ENCODE measurements at places on chromosomes 2 and 18.

- no peaks in the 10 kb centered on the region for H3K36me3 ChIP-seq
- no peak for DNase-seq
- H3K4me1 ChIP-seq: no peaks in the 10 kb centered on the region
- no peak overlapping the region for H3K4me3 ChIP-seq
- H3K27me3 ChIP-seq: no peaks in the 10 kb centered on the region
- H3K27ac ChIP-seq: no peak overlapping the region
Observed at GRCh38 chr2:45288532-45289417, 279.5 kb upstream of the SIX2 start.

- H3K4me1 ChIP-seq: no peaks in the 10 kb centered on the region
- H3K4me3 ChIP-seq: no peak overlapping the region
- no peak for DNase-seq
Observed at GRCh38 chr2:124315221-124315880, 290.3 kb downstream of the CNTNAP5 start.

GRCh38 chr2:43454791-43455190 is 141.0 kb downstream of the THADA start:
- no peak overlapping the region for H3K27ac ChIP-seq
- no peaks in the 10 kb centered on the region for H3K27me3 ChIP-seq
- DNase-seq: no peak

- no peaks in the 10 kb centered on the region for H3K36me3 ChIP-seq
- H3K4me1 ChIP-seq: peaks cover 51% of the 10 kb centered on the region
- DNase-seq: no peak
- H3K27me3 ChIP-seq: no peaks in the 10 kb centered on the region
Observed at GRCh38 chr2:240435948-240436682, 652 bp downstream of the GPC1 start.

DNA sequence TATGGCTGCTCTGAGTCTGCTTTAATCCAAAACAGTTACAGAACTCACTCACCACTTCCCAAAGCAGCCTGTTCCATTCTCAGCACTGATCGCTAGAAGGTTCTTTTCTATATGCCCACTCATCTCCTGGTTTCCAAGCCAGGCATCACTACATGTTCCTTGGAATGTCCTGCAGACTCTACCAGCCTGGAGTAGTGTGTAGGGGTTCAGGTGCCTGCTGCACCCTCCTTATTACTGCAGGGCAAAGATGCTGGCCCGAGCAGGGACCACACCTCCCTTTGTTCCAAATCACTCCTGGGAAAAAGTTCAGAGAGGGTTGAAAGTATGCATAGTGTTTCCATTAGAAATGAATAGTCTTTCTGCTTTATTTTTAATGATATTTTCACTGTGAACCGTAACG is 196.6 kb downstream of the SH3RF3 start:
- no peak for DNase-seq
- H3K4me1 ChIP-seq: peaks cover 45% of the 10 kb centered on the region
- no peaks in the 10 kb centered on the region for H3K27me3 ChIP-seq
- H3K4me3 ChIP-seq: no peak overlapping the region

- H3K4me1 ChIP-seq: no peaks in the 10 kb centered on the region
- H3K27me3 ChIP-seq: no peaks in the 10 kb centered on the region
- H3K27ac ChIP-seq: no peak overlapping the region
- no peak for DNase-seq
- no peak overlapping the region for H3K4me3 ChIP-seq
Observed at GRCh38 chr2:12694990-12695774, 21.6 kb upstream of the TRIB2 start.

DNA sequence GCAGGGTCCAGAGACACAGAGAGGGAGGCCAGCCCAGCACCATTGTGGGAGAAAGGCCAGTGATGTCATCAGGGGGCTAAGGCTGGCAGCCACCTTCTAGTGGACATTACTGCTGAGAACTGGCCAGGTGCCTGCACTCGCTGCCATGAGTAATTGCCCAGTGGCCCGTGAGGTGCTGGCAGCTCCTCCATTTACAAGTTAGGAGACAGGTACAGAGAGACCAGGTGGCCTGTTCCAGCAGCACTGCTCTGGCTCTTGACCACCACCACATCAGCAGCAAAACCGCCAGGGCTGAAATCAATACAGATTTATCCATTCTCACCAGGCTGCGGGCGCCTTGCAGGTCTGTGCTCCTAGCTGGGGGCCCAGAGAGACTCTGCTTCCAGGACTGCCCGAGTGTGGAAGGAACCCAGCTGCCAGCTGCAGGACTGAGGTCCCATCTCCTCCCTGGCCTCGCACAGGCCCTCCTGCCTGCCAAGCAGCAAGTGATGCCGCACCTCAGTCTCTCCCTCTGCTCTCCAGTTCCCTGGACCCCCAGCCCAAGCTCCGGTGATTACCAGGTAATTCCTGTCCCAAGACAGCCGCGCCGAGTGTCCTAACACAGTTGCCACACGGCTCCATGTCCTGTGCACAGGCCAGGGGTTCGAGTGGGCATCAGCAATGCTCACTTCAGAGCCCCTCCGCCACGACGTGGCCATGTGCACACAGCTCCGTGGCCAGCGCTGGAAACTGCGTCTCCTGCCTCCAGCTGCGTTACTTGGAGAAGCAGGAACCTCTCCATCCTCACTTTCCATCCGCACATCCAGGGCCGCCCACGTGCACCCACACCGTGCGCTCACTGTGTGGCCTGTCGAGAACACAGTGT is 101.0 kb upstream of the CTDP1 start:
- H3K4me1 ChIP-seq: peaks cover 21% of the 10 kb centered on the region
- no peak for DNase-seq
- no peak overlapping the region for H3K27ac ChIP-seq
- no peaks in the 10 kb centered on the region for H3K36me3 ChIP-seq

- no peaks in the 10 kb centered on the region for H3K4me1 ChIP-seq
- H3K36me3 ChIP-seq: no peaks in the 10 kb centered on the region
- no peak overlapping the region for H3K4me3 ChIP-seq
Observed at GRCh38 chr2:41701231-41701630, 346.6 kb upstream of the PKDCC start.

DNA sequence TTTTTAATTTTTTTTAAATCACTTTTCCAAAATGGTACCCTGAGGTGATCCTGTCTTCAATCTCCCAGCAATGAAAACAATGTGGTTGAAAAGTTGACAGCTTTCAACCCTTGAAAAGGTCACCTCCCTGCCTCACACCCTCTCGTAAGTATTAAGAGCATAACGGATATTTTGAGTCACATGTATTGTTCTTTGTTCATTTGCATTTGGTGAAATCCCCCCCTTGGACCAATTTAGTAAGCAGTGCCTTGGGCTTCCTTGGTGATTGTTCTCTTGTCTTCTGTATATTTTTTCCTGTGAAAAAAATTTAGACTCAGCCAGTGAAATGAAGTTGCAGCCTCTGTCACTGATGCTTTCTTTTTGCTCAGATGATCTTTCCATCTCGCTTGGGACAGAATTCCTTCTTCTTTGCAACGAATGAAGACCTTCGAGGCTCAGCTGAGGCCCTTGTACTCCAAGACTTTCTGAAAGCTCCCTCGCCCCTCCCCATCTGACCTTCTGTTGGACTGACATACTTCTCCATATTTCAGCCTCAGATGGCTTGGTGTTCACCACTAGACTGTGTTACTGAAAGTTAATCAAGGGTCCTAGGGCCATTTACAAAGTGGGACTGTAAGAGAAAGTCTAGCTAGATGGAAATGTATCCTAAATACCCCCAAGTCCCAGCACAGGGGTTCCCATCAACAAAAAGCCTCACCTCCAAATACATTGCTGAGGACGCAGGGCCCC is 158.4 kb downstream of the BCL2 start:
- H3K36me3 ChIP-seq: no peaks in the 10 kb centered on the region
- H3K27ac ChIP-seq: peak overlapping the region; percentile 68
- no peak for DNase-seq

- H3K27ac ChIP-seq: no peak overlapping the region
- no peak for DNase-seq
- no peak overlapping the region for H3K4me3 ChIP-seq
- H3K4me1 ChIP-seq: no peaks in the 10 kb centered on the region
- no peaks in the 10 kb centered on the region for H3K36me3 ChIP-seq
Observed at GRCh38 chr18:75714766-75715165, 287.3 kb upstream of the SMIM21 start.

All from esophagus squamous epithelium (tissue), 5 donors.